IMR-90 (cell line): ENCODE measurements at places on chromosomes 3 and 15. TPM values are rescaled to one million over a fixed set of nuclear protein-coding genes. Genes with fewer than 3 reads are reported as not detected.

Gene MEIS2
- 50.3 and 71.3 TPM in 2 replicates for total RNA-seq

DNA sequence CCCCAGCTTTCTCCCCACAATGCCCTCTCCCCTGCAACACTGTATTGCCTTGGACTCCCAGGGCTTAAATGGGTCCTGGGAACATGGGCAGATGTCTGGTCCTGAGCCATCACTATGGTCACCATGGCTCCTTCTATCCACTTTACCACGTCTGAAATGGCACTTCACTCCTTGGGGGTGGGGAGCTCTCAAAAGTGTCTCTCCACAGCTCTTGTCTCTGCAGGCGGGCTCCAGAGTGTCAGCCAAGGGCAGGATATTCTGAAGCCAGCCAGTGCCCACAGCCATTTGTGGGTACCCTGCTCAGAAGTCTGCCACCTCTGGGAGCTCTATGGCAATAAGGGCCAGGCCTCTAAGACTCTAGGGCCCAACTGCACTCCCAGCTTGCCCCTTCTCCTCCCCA, 163.9 kb downstream of the PPM1L start:
- DNase-seq = no peak

Gene FAM107A
- total RNA-seq = not detected in 2 replicates

- DNase-seq = no peak
Observed at GRCh38 chr3:129281726-129282125, 3.1 kb downstream of the HMCES start.

Gene FETUB
- total RNA-seq = not detected in 2 replicates
